RPMI8226 (cell line): ENCODE measurements at places on chromosomes 12 and 14.

- no peak for DNase-seq
Observed at GRCh38 chr12:10027311-10027710, 3.2 kb upstream of the CLEC9A start.

DNA sequence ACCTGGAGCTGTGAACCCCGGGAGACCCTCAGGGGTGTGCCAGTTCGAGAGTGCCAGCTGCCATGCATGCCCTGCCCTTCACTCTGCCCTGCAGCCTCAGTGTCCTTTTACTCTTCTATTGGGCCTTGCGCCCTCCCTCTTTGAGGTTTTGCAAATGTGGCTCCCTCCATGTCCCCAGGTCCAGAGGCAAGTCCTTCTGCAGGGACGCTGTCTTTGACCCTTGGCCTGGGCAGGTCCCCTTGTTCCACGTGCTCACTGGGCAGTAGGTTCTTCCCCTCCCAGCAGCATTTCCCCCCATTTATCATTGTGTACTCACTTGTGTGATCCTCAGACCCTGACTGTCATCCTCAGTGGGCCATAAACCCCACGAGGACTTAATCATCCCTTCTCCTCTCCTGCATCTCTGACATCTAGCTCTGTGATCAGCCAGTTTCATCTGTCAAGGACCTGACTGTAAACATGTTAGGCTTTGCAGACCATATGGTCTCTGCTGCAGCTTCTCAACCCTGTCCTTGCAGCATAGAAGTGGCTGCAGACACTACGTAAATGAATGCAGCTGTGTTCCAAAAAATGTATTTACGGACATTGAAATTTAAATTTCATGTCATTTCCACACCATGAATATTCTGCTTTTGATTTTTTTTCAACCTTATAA lies 36.6 kb downstream of the TSPAN9 start:
- no peak for DNase-seq

- DNase-seq = no peak
Observed at GRCh38 chr14:86707071-86707470, 1177.1 kb downstream of the FLRT2 start.

DNA sequence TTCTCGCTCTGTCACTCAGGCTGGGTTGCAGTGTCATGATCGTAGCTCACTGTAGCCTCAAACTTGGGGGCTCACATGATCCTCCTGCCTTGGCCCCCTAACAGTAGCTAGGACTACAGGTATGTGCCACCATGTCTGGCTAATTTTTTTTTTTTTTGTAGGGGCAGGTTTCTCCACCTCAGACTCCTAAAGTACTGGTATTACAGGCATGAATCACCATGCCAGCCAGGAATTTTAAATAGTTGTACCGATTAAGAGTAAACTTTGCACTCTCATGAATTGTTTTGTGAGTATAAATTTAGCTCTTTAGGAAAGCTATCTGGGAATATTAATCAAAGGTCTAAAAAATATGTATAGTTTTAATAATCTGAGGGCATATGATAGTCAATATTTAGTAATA lies 25.5 kb downstream of the YEATS4 start:
- no peak for DNase-seq

DNA sequence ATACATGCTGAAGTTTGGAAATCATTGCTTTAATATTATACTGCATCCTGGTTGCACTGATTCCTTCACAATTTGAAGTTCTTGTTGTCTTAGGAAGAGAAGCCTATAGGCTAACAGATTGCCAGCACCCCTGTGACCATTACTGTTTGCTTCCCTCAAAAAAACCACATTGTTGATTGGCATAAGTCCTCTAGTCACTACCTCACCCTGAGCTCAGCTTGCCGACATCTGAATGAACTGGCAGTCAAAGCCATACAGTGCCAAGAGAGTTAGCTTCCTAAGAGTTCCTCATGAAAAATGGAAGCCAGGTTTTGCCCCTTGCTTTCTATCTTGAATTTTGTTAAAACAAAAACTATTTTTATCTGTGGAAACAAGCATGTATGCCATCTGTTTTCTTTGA lies 276.1 kb downstream of the SYT1 start:
- no peak for DNase-seq
